ENCODE measurements at places on chromosomes 7 and 10.
A peak's percentile ranks its signal among the peaks of the same experiment; 100 is the strongest.

DNA sequence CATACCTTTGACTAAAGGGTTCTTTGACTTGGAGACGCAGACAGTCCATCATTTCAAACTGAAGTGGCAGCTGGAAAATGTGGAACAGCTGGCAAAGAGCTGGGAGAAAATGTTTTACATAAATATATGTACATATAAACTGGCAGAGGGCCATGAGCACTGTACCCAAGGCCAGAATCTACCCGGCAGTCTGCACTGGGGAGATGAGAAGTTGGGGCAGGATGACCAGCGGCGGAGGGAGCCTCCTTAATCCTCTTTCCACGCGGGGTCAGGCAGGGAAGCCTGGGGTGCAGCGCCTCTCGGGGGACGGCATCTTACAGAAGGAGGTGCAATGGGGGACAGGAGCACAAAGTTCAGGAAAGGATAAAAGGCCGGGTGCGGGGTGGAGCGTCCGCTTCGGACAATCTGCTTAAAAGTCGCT is 1.3 kb downstream of the GLI3 start:
- DNase-seq = no peak

- DNase-seq = no peak
These were observed 118.9 kb downstream of the EVX1 start for GRCh38 chr7:27361522-27361921.

DNA sequence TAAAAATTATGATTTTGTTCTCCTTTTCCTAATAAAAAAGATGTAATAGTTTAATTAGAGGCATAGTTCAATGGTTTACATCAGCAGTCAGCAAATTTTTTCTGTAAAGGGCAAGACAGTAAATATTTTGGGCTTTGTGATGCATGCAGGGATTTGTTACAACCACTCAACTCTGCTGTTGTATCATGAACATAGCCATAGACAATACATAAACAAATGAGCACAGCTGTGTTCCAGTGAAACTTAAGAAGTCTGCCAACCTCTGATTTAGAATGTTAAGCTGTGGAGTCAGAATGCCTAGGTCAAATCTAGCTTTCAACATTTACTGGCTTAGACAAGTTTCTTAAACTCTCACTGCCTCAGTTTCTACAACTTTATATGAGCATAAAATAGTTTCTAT is 31.6 kb downstream of the ASZ1 start:
- DNase-seq = no peak

DNA sequence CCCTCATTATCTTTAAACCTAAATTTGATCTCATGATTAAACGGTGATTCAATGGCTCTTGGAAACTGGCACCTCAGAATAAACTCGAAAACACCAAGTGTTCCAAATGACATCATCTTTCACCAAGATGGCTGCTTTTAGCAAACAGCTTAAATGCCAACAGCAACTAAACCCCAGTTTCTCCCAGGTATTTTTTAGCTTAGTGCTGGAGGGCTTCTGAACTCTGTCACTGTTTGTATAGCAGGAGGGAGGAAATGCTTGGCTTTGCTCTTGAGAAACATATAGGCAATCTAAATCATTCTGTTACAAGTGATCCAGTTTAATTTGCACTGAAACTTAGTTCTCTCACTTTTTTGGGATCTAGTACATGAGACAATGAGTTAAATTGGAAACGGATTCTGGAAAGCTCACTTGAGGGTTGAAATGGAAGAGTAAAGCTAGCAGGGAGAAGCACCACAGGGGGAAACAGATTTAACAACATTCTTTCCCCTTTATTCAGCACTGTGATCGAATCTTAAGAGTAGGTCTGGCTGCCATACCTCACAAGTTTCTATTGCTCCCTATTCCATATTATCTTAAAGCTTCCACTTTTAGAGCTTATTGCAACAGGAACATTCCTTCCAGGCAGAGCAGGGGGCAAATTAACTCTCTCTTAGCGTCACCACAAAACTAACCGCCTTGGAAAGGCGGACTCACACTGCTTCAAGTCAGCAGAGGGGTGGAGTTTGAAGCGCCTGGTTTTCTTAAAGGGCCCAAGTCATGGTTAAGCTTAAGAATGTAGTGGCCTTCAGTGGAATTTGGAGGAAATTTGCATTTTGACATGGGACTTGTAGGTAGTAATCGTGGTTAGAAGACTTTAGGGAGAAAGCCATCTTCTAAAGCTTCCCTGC is 1.8 kb upstream of the CCDC6 start:
- DNase-seq = peak; percentile 29

DNA sequence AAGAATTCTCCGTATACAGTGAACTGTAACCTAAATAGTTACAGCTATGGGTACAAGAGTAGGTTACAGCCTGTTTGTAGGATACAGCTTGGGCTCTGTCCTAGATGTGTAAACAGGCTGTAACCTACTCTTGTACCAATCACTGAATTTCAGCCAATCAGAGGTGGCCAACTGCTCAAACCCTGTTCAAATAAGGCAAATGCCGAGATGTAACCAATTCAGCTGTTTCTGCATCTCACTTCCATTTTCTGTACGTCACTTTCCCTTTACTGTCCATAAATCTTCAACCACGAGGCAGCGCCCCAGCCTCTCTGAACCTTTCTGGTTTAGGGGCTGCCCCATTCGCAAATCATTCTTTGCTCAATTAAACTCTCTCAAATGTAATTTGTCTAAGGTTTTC is 8.3 kb upstream of the MMP21 start:
- DNase-seq = no peak

DNA sequence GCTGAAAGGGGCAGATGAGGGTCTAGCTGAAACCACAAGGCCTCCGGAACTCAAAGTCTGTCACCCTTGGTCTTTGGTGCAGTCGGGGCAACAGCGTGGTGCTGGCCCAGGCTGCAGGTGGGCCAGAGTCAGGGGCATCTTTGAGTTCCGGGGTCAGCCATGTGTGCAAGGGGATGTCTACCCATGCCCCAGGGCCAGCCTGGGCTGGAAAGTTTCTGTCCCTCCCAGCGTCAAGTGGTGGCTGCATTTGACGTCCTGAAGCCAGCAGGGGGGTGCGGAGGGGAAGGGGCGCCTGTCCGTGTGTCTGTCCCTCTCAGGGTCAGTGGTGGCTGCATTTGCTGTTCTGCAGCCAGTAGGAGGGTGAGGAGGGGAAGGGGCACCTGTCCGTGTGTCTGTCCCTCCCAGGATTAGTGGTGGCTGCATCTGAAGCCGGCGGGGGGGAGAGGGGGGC is 638 bp downstream of the BRAT1 start:
- no peak for DNase-seq

DNA sequence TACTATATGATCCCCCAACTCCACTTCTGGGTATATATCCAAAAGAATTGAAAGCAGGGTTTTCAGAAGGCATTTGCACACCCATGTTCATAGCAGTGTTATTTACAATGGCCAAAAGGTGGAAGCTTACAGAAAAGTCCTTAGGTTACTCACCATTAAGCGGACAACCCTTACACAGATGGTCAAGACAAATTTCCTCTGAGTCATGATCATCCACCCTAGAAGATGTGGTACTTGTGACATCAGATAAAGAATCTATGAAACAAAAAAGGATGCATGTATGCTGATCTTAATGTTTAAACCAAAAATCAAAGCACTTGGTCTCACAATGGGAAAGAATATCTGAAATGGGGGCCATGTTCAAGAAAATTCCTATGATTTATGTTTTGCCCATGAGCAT is 31.1 kb downstream of the ZC3HAV1 start:
- DNase-seq = no peak

GRCh38 chr7:66679633-66680244 is 51.1 kb downstream of the KCTD7 start:
- no peak for DNase-seq

DNA sequence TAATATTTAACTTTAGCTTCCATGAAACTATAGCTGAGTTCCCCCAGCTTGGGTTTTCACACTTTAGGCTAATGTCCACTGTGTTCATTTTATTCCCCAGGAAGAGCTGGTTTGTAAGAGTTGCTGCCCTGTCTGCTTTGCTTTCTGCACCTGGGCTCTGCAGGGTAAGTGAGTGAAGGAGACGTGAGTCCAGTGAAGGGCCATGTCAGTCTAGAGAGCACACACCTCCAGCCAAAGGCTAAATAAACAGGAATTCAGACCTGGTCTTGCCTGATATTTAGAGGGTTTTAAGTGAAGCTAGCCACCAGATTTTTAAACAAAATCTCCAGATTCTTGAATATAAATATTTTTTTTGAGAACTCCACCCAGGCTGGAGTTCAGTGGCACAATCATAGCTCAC is 24.5 kb upstream of the FZD1 start:
- DNase-seq = no peak

DNA sequence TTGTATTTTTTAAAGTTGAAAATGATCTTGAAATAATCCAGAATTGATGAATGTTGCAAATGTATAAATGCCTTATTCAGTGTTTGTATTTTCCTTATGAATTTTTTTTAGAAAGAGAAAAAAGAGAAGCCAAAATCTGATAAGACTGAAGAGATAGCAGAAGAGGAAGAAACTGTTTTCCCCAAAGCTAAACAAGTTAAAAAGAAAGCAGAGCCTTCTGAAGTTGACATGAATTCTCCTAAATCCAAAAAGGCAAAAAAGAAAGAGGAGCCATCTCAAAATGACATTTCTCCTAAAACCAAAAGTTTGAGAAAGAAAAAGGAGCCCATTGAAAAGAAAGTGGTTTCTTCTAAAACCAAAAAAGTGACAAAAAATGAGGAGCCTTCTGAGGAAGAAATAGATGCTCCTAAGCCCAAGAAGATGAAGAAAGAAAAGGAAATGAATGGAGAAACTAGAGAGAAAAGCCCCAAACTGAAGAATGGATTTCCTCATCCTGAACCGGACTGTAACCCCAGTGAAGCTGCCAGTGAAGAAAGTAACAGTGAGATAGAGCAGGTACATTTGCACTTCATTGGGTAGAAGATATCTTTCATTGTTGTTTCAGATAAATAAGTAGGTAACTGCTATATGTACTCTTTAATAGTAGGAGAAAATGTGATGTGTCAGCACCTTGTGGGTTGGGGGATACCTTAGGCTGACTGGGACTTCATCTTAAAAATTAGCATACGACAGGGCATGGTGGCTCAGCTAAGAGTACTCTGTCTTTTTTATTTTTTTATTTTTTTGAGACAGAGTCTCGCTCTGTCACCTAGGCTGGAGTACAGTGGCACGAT is 3.9 kb downstream of the DDX21 start:
- DNase-seq = no peak

- DNase-seq = no peak
These were observed 25.0 kb downstream of the IGF2BP3 start for GRCh38 chr7:23445326-23445725.

GRCh38 chr7:32256811-32257210 is 186.6 kb upstream of the PDE1C start:
- DNase-seq = no peak

- no peak for DNase-seq
These were observed 6.9 kb downstream of the KLF6 start for GRCh38 chr10:3777981-3778691.

DNA sequence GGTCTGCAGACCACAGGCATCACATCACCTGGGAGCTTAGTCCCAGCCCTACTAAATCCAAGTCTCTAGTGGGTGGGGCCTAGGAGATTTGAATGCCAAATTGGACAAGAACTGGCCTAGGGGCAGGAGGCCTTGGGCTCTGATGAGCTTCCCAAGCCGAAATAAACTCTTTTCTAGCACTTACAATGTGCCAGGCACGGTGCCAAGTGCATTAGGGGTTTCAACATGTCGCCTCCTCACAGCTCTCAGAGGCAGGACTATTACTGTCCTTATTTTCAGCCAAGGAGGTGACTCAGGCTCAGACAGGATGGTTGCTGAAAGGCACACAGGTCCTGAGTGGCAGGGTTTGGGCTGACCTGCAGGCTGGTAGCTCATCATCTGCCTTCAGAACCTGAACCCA is 9.2 kb upstream of the CPA1 start:
- DNase-seq = no peak

DNA sequence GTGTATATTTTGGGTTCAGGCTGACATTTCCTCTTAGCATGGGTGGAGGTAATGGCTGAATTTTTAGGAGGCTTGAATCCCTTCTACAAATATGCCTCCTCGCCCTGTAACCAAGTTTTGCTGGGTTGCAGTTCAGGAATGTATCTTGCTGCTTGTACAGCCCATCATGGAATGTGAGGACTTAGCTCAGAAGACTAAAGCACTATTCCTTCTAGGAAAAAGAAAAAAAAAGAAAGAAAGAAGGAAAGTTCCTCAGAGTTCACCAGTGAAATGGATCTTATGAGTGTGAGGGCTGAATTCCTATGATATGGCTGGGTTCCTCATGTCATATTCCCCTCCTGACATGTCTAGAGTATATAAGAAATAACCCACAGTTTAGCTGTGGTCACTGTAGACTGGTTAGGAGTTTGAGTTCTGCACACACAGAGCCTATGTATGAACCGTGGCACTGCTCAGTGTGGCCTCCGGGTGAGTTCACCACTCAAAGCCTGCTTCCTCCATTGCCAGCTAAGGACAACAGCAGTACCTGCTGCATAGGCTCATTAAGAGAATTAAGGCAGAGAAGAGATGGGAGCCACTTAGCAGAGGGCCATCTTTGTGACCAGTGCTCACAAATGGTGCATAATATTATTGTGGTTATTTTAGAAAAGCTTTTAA is 114.0 kb downstream of the TACC2 start:
- no peak for DNase-seq

DNA sequence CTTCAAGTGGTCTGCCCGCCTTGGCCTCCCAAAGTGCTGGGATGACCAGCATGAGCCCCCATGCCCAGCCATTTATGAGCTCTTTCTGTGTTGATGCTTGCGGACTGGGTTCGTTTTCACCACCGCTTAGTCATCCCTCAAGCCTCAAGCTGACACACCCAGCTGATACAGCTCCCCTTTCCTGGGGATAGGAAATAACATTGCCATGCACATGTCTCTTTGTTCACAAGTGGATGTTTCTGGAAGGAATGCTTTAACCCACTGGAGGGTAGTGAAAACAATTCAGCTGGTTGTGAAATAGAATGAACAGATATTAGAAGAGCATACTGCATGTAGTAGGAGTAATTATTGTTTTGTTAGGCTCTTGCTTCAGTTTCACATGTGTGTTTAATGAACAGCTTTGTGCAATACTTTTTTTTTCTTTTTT is 8.5 kb upstream of the METTL27 start:
- DNase-seq = no peak

DNA sequence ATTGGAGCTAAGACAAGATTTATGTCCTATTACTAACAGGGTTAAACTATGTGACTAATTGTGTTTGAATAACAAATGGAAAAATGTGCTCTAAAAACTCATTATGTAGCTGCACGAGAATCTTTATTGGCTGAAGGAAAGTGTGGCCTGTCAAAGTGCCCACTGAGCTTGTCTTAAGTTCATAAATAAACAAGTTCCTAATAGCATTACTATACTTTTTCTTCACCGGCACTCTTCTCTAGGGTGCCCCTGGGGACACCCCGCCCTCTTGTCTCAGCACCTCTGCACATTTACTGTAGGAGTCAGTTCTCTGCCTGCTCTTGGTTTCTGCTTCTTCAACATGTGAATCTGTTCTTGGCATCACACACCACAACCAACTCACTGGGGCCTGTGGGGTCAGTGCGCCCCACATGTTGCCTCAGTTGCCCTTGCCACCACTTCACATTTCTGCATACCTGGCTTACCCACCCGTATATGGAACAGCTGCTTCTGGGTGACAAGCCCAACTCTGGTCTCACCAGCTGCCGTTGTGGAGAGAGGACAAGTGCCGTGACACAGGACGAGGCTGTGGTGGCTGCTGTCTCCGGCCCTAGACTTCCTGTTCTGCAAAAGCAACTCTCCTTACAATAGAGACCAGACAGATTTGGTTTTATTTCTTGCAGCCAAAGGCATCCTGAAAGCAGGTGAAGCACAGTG is 96.3 kb upstream of the DDC start:
- no peak for DNase-seq

All from effector CD4-positive, alpha-beta T cell (primary cell).